ENCODE measurements at places on chromosomes 6 and 20.

DNA sequence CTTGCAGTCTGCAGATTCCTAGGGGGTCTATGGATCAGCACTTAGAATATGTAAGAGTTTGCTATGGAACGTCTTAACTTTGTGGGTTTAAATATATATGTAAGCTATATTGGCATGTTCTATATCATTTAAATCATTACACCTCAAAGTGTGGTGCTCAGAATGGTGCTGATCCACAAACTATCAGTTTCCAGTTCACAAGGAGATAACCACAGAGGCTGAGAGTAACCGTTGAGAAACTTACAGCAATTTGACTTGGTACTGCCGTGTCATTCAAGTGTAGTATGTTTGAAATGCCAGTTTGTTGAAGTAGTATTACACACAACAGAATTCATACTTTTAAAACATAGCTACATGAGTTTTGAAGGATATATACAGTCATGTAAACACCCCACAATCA lies 279.7 kb downstream of the FARS2 start:
- no peak for DNase-seq

GRCh38 chr20:63179687-63180568 lies 36.0 kb downstream of the YTHDF1 start:
- no peak for DNase-seq

- no peak for DNase-seq
Observed at GRCh38 chr20:46746956-46747526, 37.6 kb downstream of the SLC2A10 start.

DNA sequence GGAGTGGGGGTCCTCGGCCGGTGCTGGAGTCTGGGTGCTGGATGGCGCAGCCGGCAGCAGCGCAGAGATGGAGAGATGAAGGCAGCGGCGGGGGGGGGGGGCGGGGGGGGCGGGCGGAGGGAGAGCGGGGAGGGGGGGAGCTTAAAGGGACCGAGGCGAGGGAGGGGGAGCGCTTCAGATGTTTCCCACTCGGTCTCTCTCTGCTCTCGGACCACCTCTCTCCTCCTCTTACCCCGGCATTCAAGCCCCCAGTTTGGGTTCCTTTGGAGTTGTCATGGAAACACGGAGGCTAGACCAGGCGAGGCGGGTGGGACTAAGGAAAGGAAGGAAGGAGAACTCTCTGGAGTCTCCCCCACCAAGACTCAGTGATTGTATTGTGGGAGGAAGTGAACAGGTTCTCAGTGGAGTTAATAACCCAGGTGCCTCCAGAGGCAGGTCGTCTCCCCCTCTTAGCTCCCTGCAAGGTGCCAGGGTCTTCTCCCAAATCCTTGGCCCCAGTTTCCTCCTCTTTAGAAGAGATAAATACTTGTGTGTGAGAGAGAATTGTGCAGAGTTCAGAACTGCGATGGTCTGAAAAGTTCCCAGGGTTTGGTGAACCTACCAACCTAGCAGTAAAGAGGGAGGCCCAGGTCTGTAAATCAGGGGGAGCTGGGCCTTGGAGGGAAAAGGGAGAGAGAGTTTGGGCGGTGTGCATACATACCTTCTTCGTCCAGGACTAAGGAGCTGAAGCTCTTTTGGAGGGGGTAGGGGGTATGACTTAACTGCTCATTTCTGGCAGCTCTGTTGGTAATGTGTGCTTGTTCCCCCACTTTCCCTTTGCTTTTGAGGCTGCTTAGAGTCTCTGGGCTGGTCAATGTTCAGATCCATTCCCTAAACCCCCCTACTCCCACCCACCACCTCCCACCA lies at the start of gene PRRT1:
Gene PRRT1 (minus strand): TSS at position 77 of the 906 bp plus-strand sequence. CDS start 112 bp downstream, outside the sequence.
- no peak for DNase-seq

DNA sequence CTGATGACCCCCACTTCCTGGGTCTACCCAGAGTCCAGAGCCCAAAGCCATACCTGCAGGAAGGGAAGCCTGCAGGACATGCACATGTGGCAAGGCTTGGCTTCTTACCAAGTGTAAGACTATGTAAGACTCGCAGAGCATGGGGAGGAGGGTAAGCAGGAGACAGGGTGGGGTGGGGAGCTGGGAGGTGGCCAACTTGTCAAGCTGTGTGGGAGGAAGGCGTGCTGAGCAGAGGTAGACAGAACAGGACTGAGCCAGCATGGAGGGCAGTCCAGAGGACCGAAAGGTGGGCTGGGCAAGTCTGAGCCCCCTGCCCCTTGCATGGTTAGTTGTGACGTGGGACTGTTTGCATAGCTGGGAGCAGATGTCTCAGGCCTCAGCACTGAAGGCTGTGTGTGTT lies 53.4 kb upstream of the RNF24 start:
- no peak for DNase-seq

GRCh38 chr6:13941902-13942301 lies 17.1 kb downstream of the RNF182 start:
- no peak for DNase-seq

- no peak for DNase-seq
Observed at GRCh38 chr6:152598901-152599537, 38.1 kb downstream of the SYNE1 start.

DNA sequence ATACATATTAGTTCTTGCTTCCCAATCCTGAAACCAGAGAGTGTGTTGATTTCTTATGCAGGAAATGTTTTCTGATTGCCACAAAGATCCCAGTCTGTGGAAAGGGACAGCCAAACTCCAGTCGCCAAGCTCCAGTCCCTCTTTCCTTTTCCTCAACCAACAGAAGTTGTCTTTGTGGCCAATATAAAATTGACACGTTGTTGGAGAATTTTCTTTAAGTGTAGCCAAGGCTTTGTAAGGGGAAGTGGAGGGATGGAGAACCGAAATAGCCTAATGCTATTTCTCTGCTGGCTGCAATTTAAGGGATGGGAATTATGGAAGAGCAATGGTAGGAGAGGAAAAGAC lies 5.4 kb downstream of the ADGRB3 start:
- no peak for DNase-seq

DNA sequence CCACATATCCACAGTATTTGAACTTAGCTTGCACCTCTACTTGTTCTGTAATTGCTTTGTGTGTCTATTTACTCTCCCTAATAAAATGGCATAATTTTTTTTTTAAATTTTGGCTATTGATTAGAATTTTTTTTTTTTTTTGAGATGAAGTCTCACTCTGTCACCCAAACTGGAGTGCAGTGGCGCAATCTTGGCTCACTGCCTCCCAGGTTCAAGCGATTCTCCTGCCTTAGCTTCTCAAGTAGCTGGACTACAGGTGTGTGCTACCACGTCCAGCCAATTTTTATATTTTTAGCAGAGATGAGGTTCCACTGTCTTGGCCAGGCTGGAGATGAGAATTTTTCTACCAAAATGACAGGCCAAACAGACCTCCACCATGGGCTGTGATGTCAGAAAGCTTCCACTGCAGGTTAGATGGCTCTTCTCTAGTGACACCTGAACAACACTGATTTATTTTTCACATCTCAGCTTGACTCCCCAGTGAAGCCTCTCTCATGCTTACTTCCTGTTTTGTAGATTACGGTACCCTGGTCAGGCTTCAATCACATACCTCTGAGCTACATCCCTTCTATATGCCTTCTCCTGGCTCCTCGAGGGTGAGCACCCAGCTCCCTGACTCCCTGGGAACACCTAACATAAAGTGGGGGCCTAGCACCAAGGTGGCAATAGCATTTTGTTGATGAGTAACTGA lies 112.8 kb downstream of the ARHGAP18 start:
- DNase-seq = no peak

DNA sequence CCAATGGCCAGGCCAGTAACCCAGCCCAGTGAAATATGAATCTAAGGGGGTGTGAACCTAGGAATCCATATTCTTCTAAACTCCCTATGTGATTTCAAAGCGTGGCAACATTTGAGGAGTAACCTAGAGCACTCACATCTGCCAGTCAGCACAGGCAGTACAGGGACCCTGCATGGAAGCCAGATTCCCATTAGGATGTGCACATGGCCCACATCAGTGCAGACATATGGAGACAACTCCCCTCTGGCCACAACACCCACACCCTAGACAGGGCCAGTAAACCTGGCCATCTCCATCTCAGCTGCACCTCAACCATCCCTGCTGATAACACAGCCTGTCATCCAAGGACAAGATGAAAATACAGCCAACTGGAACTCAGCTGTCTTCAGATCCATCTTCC lies 56.5 kb downstream of the KIF16B start:
- DNase-seq = no peak

DNA sequence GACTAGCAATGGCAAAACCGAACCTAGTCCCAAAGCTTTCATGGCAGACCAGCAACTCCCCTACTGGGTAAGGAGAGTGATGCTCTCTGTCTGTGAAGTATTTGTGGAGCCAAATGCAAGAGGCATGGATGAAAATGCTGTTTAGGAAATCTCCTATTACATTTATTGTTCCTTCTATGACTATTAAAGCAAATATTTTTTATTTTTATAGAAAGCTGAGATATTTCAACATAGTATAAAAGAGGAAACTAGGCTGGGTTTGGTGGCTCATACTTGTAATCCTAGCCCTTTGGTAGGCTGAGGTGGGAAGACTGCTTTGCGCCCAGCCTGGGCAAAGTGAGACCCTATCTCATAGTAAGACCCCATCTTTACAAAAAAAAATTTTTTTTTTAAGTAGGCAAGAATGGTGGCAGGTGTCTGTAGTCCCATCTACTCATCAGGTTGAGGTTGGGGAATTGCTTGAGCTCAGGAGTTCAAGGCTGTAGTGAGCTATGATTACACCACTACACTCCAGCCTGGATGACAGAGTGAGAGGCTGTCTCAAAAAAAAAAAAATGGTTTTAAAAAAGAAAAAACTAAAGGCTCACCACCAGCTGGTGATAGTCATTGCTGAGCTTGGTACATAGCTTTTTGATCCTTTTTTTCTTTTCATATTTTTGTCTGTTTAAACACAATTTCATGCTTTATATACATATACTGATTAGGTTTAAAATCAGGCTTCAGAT lies 11.3 kb downstream of the KDM1B start:
- no peak for DNase-seq

GRCh38 chr6:105331927-105332326 lies 71.0 kb downstream of the PREP start:
- no peak for DNase-seq

GRCh38 chr20:50501972-50502745 lies 8.0 kb upstream of the PTPN1 start:
- no peak for DNase-seq

- DNase-seq = no peak
Observed at GRCh38 chr20:12638633-12639312, 370.0 kb upstream of the SPTLC3 start.

DNA sequence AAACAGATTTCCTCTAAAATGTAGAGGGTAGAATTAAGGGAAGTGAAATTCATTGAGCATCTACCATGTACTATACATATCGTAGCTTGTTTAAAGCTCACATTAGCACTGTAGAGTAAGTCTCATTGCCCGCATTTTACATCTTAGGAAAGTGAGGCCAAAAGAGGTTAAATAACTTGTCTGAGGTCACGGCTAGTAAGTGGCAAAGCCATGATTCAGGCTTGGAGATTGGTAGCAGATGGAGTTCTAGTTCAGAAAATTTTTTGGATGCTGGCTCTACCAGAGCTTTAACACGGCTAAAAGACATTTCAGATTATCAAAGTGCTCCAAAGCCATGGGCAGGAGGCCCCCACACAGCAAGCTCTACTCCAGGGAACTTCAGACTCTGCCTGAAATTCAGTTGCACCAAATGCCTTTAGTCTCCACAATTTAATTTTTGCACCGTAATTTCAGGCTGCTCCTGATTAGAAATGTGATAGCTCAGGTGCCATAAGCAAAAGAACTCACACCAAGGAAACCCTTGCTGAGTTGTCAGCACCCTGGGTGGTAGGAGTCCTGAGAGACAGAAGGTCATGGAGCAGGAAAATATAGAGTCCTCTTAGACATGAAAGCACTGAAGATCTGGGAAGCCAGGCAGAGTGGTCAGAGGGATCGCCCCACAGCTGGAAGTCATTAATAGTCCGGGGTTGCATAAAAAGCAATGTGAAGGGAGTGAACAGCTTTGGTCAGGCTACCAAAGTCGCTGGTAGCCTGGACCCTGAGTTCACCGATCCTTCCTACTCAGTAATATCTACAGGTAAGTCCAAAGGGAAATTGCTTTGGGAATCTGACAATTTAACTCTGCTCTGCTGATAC lies 55.2 kb upstream of the ASIP start:
- DNase-seq = peak; percentile 50

GRCh38 chr6:130559166-130559565 lies 193.3 kb downstream of the TMEM200A start:
- no peak for DNase-seq

DNA sequence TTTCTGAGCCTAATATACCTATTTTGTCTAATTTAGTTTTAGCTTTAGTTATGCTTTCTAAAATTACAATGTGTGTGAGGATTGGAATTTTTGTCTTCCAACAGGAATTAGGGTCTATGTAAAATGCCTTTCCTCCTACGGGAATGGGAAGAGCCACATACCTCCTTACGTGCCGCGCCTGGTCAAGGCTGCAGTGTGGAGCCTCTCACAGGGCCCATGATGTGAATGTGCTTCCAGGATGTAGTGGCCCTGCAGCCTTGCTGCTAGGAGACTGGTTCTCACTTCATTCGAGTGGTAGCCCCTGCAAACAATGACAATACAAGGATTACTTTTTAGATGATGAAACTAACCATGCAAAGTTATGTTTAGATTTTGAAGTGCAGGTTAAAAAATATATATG lies 110.2 kb downstream of the SOBP start:
- no peak for DNase-seq

DNA sequence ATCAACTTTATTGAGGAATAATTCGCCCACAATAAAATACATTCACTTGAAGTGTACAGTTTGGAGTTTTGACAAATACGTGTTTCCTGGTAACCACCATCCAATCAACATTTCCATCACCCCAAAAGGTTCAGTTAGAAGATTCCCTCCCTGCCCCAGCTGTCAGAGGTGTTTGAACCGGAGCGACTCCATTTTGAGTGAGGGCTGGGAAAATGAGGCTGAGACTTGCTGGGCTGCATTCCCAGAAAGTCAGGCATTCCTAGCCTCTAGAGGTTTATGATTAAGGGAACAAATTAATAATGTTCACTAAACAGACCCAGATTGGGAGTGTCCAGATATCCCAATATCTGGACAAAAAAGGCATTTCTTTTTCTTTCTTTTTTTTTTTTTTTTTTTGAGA lies 33.0 kb upstream of the BLCAP start:
- no peak for DNase-seq

- no peak for DNase-seq
Observed at GRCh38 chr20:6401893-6402557, 279.2 kb upstream of the FERMT1 start.

DNA sequence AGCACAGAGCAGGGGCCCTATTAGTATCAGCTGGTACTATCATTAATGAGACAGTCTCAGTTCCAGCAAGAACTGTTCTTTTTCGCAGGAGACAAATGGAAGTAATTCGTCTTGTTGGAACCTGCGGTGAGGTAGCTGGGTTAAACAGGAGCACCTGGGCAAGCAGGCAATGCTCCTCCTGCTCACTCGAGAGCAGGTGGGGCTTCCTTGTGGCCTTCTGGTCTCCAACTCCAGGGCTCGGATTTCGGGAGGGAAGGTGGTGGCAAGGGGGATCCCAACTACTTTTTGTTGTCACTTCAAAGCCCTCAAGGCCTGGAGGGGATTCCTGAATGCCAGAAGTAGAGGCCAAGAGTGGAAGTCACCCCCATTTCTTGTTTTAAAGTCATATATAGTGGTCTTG lies 1.3 kb upstream of the SPEF1 start:
- DNase-seq = no peak

- DNase-seq = no peak
Observed at GRCh38 chr20:50743087-50743486, 11.7 kb downstream of the PARD6B start.

GRCh38 chr6:98833307-98834059 lies 891 bp upstream of the POU3F2 start:
- no peak for DNase-seq

GRCh38 chr6:156587071-156587470 lies 190.1 kb upstream of the ARID1B start:
- DNase-seq = no peak

- no peak for DNase-seq
Observed at GRCh38 chr6:32196682-32197616, 4.5 kb upstream of the GPSM3 start.

- no peak for DNase-seq
Observed at GRCh38 chr20:22920898-22921297, 114.2 kb upstream of the SSTR4 start.

Data from AG09319 (cell line).